ENCODE measurements at places on chromosomes 5 and 9.

- DNase-seq = no peak
Observed at GRCh38 chr9:91803970-91804752, 145.9 kb downstream of the ROR2 start.

GRCh38 chr9:134957165-134957944, 39.6 kb upstream of the FCN1 start:
- DNase-seq = no peak

GRCh38 chr5:5521029-5521428, 98.6 kb downstream of the ICE1 start:
- DNase-seq = no peak

GRCh38 chr5:36459176-36460135, 146.9 kb upstream of the SLC1A3 start:
- no peak for DNase-seq

- DNase-seq = no peak
Observed at GRCh38 chr9:101840694-101841188, 102.3 kb upstream of the GRIN3A start.

DNA sequence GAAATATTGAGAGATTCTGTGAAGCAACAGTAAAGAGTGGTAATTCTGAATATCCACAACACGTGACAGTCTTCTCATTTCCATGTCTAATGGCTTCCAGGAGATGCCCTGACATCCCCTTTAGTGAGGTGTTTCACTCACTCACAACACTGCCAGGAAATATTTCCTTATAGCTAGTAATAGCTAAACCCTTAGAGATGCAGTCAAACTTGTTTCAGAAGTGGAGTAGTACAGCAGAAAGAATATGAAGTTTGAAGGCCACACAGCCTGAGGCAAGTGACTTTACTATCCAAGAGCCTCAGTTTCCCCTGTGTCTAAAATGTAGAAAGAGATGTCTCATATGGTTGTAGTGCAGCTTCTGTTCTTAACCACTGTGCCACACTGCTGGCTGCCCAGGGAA, 139.2 kb downstream of the CDK5RAP2 start:
- no peak for DNase-seq

DNA sequence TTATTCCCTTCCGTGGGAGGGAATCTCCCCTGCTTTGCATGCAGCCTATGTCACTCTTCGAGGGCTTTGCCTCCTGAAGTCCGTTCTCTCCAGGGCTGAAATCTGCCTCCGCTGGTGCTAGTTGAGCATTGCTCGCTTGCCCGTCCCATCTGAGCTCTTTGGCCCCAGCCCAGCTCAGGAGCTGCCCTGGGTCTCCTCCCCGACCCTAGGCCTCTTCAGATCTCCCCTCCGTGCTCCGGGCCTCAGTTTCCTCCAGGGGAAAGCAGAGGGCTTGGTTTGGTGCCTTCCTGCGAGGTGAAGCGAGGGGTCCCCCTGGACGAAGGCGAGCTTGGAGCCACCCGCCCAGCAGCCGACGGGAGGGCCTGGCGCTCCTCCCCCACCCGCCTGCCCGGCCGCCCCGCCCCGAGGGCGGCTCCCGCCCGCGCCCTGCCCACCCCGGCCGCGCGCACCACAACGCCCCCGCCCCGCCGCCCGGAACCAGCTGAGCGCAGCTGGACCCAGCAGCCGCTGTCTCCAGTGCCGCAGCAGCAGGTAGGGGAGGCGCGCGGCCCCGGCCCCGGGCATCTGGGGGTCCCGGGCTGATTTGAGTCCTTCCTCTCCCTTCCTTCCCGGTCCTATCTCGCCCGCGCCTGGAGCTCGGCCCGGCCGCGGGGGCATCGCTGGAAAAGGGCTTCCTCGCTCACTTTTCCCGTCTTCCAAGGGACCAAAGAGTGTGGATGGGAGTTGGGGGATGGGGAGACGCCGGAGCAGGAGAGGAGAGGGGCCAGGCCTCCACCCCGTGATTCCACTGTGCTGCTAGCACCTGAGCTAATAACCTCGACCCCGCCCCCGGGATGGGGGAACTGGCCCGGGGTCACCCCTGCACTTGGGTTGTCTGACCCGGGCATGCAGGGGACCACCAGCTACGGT, at the start of gene GSN:
Gene GSN, plus strand, starts transcription at position 474 of the 909 bp plus-strand sequence. CDS start 33,810 bp downstream, outside the sequence.
- DNase-seq = peak; percentile 85

DNA sequence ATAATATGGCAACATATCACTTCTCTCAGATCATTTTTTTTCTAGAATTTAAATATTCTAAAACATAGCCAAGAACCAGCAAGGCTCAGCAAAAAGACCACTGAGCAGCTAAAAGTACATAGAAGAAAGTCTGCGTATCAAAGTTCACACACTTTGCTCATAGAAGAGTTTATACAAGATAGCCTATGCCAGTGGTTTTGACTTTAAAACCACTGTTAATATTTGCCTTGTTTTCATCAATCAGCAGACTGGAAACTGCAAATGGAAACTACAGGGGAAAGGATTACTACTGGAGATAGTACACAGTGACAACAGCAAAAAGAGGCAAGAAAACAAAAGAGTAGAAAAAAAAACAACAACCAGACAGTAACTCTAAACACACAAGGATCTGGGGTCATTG, 483.3 kb downstream of the ZSWIM6 start:
- DNase-seq = no peak

DNA sequence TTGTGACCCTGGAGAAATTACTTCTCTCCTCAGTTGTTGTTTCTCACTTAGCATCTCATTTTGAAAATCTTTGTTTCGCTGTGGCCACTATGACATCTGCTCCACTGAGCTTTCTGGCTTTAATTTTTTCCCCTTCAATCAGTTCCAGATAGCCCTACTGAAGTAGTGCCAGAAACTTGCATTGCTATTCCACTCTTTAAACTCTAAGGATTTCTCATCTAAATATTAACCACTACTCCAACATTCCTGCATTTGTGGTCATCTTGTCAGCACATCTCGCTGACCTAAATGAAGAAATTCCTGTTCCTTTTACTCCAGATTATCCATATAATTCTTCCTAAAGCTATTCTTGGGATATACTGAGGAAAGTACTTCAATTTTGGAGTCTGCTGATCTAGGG, 15.3 kb upstream of the NOL6 start:
- no peak for DNase-seq

DNA sequence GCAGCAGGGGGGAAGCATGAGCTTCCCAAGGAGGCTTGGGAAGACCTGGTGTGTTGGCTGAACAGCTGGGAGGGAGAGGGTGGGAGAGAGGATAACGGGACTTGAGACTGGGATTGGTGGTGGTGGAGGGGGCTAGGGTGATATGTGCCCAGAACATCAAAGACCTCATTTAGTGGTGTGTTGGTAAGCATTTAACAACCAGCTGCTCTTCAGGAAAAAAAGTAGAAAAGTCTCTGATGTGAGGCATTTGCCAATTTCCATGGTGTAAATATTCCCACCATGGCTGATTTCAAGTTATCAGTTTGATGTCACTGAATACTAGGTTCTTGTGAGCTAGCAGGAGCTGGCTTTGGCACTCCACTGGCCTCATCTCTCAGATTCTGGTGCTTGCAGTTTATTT, 170.8 kb downstream of the MACROH2A1 start:
- no peak for DNase-seq

GRCh38 chr9:114231719-114232449, 76.5 kb downstream of the COL27A1 start:
- peak; percentile 78 for DNase-seq

All from kidney (tissue), 22 donors.